ENCODE measurements at places on chromosomes 4 and X.

DNA sequence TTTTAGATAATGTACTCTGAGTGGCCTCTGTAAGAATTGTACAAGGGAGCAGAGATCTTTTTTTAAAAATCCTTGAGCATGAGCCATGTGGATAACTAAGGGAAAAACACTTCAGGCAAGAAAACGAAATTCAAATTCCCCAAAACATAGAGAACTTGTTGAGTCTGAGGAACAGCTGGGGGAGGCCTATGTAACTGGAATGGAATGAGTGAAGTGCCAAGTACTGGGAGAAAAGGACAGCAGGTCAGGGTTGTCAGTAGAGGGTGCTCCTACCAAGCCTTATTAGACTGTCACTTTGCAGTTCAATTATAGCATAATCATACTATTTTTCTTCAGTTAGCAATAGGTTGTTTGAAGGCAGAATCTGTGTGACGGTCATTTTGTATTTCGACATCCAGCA lies 135.1 kb downstream of the ARHGAP6 start:
- no peak for DNase-seq

DNA sequence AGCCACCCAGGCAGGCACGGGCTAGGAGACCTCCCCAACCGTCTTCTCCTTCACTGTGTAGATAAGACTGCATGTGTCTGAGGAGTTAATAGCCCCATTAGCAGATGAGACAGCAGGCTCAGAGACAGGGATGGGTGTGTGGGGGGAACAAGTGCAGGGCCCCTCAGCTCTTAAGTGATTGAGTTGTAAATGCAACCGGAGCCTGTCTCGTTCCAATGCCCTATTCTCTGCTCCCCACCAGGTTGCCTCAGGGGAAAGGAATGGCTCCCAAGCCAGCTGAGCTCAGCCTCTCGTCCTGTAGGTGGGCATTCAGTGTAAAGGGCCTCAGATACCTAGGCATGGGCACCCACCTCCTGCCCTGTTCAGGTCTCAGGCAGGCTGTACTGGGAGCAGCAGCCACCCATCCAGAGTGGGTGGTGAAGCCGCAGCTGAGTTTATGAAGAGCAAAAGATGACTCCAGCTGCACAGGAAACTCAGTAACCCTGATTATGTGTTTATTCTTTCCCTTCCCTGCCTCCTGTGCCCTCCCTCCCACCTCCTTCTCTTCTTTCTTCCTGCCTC lies 87.3 kb downstream of the PJA1 start:
- DNase-seq: no peak

- peak; percentile 25 for DNase-seq
Observed at GRCh38 chr4:7649741-7650531, 215.2 kb upstream of the PSAPL1 start.

DNA sequence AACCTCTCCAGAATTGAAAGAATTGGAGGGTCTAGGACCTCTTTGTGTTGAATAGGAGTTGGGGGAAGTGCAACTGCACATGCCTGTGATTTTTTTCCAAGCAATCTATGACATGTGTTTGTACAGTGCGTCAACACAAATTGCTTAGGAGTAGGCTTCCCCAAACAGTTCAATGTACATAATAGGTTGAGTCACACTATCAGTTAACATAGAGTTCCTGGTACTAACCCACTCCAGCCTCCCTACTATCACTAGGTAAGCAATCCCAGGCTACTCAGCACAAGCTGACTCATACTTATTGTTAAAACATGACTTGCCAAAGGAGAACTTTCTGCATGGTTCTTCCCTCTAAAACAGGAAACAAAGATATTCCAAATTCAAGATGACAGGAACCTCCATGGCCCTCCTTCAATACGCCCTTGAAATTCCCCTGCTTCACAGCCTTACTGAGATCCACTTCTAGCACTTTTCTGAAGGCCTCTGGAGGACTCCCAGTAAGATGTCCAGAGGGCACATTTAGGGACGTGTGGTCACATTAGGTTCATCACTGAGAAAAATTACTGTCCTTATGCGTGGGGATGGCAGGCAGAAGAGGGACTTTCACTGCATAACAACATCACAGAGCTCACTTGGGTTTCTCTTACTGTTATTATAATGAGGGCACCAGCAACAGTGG lies 8.4 kb upstream of the VSIG1 start:
- no peak for DNase-seq

DNA sequence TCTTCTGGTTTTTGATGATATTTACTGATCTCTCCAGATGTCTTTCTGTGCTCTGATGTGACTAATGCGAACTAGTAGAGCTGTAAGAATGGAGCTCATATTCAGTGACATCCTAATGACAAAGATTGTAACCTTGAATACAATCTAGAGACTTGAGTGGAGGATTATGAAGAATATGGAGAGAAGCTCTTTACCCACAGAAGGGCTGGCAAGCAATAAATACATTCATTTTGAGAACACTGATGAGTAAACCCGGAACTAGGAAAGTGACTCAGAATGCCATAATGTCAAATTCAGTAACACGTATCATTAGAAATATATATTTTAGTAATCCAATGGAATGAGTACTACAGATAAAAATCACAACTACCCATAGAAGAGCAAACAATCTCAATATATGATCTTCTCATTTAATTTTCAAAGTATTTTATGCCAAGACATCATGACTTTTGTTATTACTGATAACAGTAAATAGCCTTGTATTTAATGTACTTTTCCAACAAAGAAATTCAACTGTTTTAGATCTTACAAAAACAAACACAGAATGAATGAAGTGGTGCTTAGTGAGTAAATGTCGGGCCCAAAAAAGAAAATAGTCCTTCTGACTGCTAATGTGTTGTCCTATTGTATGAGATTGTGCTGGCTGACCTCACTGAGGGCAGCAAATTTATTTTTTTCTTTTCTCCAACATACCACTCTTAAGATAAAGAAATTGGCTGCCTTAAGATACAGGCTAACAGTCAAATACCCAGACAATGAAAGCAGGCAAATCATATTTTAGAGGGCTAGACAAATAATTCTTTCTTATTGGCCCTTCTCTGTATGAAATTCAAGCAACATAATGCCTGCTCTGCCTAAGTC lies 49.2 kb upstream of the HDAC8 start:
- no peak for DNase-seq

GRCh38 chr4:53987761-53988171 lies 76.6 kb downstream of the CHIC2 start:
- DNase-seq: no peak

DNA sequence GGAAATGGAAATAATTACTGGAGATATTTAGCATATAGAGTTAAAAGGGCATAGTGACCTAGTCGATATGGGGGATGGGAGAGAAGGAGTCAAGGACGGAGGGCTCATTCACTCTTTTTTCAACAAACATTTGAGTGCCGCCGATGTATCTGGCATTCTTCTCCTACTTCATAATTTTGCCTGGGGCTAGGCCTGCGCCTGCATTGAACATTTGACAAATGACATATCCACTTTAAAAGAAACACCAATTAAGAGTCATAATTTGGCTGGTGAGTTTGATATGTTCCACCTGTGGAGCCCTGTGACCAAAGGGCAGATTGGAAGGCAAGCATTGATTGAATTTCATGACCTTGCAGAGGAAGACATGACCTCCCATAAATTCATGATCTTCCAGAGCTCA lies 2.6 kb upstream of the GPC3 start:
- DNase-seq: no peak

GRCh38 chrX:149374751-149375150 lies 130.4 kb downstream of the IDS start:
- no peak for DNase-seq

DNA sequence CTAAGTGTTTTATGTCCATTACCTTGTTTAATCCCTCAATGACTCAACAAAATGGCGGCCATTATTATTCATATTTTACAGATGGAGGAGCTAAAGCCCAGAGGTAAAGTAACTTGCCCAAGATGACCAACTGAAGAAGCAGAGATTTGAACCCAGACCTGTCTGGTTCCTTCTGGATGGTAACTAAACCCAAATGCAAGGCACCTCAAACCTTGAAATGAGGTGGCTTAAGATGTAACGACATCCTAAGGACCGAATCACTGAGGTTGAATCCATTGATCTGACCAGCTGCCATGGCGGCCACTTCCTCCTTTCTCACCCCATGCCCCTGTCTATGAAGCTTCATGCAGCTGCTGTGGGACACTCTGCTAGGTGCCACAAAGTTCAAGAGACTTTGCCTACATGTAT lies 932 bp downstream of the TLR10 start:
- DNase-seq: no peak

- DNase-seq: no peak
Observed at GRCh38 chrX:48864210-48864609, 28.8 kb upstream of the PCSK1N start.
